Left renal cortex interstitium (tissue), 4 donors: ENCODE measurements at places on chromosomes 5 and 9. TPM values are rescaled to one million over a fixed set of nuclear protein-coding genes. Genes with fewer than 3 reads are reported as not detected.

GRCh38 chr9:99127356-99128132 lies 22.6 kb downstream of the TGFBR1 start:
- no peak for DNase-seq

- no peak for DNase-seq
Measured at GRCh38 chr5:128062172-128062746, 21.3 kb upstream of the SLC12A2 start.

GRCh38 chr5:60519372-60519771 lies 180.6 kb downstream of the DEPDC1B start:
- DNase-seq: no peak

DNA sequence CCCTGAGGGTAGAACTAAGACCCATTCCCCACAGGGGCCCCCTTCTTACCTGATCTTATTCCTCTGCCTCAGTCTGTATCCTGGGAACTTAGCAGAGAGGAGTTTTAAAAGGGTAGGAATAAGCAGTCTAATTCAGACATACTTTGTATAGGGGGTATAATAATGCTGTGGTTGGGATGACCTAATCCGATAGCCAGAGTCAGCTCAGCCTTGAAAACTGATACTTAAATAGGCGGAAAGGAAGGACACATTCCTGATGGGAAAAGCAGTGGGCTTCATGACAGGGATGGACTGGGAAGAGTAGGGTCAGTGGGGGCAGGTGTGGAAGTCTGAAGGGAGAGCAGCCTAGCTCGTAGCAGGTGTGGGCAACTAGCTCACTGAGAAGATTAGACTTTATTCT lies 52.2 kb upstream of the TESK1 start:
- DNase-seq: no peak

DNA sequence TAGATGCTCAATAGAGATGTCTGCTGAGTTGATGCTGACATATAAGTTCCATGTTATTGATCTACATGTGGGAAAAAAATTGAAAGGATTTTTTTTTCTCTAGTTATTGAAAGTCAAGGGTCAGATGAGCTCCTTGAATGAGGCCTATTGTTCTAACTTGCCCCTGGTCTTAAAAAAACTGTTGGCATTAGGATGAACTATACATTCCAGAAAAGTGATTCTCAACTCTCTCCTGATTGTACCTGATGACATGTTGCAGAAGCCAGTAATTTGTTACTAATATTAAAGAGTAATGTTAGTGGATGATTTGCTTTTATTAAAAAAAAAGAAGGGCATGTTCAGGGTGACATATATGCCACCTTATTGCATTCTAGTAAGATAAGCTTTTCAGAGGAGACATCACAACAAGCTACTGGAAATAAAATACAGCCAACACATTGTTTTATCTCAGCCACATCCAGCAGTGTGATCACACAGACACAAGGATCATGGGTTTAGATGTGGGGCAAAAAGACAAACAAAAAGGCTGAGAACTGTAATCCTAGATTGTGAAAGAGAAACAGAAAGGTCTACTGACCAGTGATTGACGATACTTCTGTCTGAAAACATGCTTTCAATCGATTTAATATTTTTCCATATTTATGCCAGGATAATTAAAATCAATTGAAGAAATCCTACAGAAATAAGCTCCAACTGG lies 1314.1 kb upstream of the C9orf72 start:
- no peak for DNase-seq

GRCh38 chr5:29697785-29698414 lies 1495.6 kb upstream of the CDH6 start:
- no peak for DNase-seq

- no peak for DNase-seq
Measured at GRCh38 chr9:6632516-6633183, 12.9 kb downstream of the GLDC start.

GRCh38 chr9:136273244-136273865 lies 27.7 kb upstream of the QSOX2 start:
- no peak for DNase-seq

DNA sequence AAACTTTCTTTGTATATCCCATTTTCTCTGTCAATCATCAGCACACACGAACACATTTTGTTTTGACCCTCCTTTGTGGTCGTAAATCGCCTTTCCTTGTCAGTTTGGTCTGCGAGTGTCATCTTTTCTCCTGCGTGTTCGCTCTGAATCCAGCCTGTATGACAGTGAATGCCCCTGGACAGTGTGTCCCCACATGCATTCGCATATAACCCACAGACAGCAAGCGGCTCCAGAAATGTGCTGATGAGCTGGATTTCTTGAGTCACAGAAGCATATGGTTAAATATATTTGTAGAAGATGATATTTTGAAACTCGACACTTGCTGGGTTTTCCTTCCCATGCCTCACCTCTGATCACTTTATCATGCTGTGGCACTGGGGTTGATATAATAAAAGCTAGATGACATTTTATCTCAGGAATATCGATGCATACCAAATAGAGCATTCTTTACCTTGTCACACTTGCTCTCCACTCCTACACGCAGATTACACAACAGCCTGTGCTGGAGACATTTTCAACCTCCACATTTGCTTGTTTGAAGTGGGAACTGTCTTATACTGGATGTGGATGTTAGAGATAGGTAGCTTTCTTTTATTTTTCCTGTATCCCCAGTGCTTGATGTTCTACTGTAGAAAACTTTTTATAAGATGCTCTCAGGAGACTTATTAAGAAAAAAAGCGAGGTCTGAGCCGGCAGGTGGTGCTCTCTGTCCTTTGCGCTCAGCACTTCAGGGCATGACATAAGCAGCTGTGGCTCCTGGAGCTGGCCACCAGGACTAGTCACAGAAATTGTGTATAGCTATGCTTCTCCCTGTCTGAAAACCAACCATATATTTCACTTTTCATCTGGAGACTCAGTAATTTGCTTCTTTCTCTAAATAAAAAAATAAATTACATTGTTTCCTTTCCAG lies 215.1 kb downstream of the SH3GL2 start:
- DNase-seq: no peak

- no peak for DNase-seq
Measured at GRCh38 chr9:33166231-33167083, 679 bp downstream of the B4GALT1 start.

DNA sequence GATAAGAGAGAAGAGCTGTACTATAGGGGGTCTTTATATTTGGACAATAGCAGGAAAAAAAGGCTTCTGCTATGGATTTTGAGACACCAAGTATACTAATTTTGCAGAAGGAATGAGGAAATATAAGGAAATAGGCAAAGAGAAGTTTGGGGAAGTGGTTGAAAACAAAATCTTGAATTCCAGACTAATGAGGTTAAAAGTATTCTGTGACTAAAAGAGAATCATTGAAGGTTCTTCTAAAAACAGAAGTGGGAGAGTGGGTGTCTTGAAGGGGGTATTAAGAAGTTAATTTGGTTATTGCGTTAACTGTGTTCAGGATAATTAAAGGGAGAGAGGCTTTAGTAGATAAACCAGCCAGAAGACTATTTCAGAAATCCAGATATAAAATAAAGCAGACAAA lies 148.7 kb downstream of the RFK start:
- no peak for DNase-seq

GRCh38 chr5:399296-400281 lies 43.4 kb upstream of the EXOC3 start:
- no peak for DNase-seq

DNA sequence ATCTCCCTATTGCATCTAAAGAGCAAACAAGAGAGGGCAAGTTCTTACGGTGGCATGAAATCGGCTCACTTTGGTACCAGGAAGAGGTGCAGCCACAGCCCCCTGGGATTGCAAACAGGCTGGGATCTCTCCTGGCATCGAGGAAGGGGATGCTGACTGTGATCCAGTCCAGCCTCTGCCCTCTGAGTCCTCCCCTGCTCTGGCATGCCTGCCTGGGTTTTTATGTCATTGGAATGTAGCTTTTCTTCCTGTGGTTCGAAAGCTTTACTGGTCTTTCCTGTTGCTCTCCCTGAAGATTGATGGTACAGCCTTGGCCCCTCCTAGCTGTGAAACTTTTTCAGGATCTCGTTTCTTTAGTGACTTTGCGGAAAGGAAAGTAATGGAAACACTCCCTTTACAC lies 6.6 kb downstream of the SLC46A2 start:
- no peak for DNase-seq

- DNase-seq: no peak
Measured at GRCh38 chr5:154482528-154483449, 4.8 kb upstream of the HAND1 start.

DNA sequence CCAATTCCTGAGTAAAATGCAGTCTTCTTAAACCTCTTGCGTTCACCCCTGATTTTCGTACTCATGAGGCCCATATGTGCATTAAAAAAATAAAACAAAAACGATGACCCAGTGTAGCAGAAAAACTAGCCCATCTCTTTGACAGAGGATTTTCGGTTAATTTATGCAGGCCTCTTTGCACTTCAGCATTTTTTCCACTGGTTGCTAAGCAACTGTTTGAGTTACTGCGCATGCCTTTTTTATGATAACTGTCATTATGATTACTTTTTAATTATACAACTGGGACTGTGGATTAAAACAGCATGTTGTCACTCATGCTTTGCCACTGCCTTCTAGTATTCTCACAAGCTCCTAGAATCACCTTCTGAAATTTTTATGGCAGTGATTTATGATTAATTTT lies 165.0 kb downstream of the SMARCA2 start:
- DNase-seq: no peak

DNA sequence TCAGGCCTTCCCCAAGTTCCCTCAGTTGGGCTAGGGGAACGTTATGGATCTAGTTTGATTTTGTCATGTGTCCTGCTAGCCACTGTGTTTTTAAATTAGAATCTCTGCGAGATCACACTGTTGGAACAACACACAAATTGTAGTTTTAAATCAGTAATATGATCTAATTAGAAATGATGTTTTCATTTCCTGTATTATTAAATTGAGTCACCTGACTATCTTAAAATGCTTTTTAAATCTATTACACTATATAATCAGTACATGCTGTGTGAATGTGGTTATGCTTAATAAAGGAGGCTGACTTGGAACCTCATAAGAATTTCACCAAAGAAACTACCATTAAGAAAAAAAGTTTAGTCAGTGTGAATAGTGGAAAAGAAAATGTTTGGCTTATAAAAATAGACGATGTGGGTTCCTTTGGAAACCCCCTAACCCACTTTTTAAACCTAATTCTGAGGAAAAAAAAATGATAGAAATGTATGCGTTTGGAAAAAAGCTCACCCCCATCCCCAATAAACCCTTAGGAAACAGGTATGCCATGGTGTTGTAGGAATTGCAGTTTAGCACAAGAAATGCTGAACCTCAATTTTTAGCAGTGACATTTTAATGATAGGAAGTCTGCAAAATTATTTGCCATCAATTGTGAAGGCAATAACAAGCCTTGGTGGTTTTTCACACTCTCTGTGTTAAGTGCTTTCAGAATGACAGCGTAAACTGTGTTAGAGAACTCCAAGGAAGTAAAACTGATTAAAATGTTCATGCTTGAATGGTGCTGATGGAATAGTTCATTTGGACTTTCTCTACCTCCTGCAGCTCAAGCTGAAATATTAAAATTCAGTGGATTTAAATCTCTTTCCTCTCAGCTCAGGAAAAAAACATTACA lies 59.0 kb downstream of the TLE4 start:
- DNase-seq: no peak

DNA sequence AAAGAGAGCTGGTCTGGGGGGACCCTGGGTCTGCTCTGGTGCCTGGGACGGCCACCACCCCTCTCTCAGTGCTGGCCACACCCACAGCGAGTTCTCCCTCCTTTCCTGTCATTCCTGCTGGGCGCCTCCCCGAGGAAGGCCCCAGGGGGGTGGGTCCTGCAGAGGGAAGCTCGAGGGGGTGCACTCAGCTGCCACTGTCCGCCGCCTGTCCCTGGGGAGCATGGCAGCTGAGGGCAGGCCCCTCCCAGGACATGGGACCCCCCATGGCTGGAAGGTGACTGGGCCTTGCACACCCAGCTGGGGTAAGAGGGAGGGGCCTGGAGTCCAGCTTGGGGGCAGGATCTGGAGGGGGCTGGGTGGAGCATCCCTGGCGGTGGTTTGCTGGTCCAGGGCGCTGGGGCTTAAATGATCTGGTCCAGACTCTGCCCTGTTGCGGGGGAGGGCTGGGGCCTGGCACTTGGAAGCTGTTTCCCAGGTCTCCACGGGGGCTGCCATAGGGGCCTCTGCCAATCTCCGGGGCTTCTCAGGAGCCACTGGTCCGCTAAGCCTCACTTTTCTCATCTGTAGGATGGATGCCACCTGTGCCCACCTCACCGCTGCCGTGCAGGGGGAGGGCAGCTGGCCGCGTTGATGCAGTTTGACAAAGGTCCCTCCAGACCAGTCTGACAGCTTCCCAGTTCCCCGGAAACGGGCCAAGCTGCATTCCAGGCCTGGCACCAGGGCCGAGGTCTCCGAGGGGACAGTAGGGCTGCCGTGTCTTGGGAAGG lies 6.0 kb upstream of the SLC2A6 start:
- no peak for DNase-seq

GRCh38 chr9:96874947-96875460 lies 20.7 kb upstream of the ZNF782 start:
- DNase-seq: no peak

GRCh38 chr9:91843623-91844148 lies 106.3 kb downstream of the ROR2 start:
- peak; percentile 60 for DNase-seq

- no peak for DNase-seq
Measured at GRCh38 chr9:77735494-77735893, 87.4 kb upstream of the GNA14 start.

SPINK6 gene
- polyA plus RNA-seq: not detected

TMEM215 gene
- 0.54 TPM for polyA plus RNA-seq

GFI1B gene
- 1.0 TPM for polyA plus RNA-seq

PCDHGA1 gene
- polyA plus RNA-seq: 1.0 TPM

ALAD gene
- polyA plus RNA-seq: 54.5 TPM
